ENCODE measurements at places on chromosomes 2 and 18.

GRCh38 chr2:86011449-86011941, 94.2 kb downstream of the POLR1A start:
- DNase-seq = no peak

- no peak for DNase-seq
These were observed 574.7 kb upstream of the SLC8A1 start for GRCh38 chr2:41026613-41027012.

- DNase-seq = no peak
These were observed 6.7 kb upstream of the CTDSP1 start for GRCh38 chr2:218392891-218393462.

DNA sequence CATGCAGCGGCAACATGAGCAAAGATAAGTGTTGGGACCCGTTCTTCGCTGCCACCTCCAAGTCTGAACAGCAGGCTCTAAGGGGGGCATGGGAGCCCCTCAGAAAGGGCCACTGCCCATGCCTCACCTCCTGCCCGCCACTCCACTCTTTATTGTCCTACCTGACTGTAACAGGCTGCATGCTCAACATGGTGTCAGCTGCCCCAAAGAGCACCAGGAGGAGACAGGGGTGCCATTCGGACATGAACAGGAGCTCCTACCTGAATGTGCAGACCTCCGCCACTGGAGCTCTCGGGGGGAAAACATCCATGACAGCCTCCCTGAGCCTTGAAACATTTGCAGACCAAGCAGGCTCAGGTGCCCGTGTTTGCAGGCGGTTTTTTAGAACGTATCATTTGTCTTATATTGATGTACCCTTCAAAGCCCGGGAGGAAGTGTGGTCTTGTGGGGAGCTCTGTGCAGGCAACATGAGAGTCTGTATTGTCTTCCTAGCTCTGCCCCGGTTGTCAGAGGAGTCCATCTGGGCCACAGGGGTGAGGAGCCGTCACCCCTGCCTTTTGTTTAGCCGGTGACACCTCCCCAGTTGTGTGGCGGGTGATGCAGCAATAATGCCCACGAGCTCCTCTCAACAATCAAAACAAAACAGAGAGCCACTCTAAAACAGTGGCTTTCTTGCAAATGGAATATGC, 35.1 kb upstream of the CD8A start:
- DNase-seq = peak; percentile 74

- no peak for DNase-seq
These were observed 377.2 kb downstream of the EN1 start for GRCh38 chr2:118470297-118470696.

GRCh38 chr2:10957391-10957790, 45.7 kb downstream of the KCNF1 start:
- DNase-seq = no peak

DNA sequence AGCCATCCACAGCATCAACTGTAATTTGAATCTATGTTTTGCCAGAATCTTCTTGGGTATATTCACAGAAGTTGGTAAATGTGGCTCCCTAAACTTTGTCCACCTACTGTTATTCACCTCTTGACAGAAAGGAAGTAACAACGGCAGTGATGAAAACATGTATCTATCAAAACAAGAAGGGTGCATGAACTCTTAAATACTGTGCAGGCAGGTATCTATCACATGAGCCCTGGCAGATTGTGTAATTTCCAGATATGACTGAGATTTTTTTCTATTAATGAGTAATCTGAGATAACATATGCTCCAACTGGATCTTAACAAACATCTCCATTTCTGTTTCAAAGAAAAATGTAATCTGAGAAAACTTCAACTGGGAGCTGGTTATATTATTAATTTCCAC, 36.6 kb downstream of the SFT2D3 start:
- no peak for DNase-seq

DNA sequence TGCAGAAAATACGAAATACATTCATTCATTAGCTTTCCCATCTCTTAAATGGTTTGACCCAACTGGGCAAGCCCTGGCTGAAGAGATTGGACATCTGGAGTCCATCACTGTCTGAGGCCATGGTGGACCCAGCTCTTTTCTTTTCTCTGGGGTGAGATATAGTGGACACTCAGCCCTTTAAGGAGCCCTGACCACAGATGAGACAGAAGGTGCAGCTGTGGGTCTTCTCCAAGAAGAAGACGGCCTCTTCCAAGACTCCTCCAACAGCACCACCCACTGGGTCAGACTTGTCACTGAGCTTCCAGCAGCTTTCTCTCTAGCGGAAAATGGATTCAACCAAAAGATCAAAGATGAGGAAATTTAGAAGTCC, 27.2 kb downstream of the TWIST2 start:
- DNase-seq = no peak

All from T-helper 1 cell (primary cell).